Mucosa of descending colon (tissue), 3 donors: ENCODE measurements at places on chromosomes 6 and 20.

GRCh38 chr6:53959717-53960116 is 151.5 kb upstream of the MLIP start:
- no peak for DNase-seq

DNA sequence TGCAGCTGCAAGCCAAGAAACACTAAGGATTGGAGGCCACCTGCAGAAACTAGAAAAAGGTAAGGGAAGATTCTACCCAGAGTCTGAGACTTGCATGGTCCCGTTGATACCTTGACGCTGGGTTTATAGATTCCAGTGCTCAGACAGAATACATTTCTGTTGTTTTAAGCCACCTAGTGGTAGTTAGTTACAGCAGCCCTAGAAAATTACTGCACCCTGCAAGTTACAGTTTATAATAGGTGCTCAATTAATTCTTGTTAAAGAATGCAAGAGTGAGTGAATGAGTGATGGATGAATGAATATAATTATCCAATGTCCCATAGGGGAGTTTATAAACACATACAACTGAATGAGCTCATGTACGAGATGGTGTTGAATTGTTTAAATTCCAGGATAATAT is 453.1 kb upstream of the SLC35B3 start:
- no peak for DNase-seq

DNA sequence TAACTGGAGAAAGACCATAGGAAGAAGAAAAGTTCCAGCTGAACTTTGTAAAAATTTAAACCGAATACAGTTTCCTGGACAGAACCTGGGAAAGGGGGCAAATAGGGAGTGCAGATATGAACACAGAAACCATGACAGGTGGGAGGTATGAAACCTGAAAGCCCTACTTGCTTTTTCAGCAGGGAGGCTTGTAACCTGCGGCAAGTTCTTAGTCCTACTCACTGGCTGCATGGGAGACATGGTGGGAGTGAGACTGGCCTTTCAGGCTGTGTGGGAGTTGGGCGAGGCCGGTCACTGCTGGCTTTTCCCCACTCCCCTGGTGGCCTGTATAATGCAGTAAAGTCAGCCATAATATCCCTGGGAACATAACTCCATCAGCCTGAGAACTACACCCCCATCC is 54.2 kb downstream of the ROS1 start:
- no peak for DNase-seq

DNA sequence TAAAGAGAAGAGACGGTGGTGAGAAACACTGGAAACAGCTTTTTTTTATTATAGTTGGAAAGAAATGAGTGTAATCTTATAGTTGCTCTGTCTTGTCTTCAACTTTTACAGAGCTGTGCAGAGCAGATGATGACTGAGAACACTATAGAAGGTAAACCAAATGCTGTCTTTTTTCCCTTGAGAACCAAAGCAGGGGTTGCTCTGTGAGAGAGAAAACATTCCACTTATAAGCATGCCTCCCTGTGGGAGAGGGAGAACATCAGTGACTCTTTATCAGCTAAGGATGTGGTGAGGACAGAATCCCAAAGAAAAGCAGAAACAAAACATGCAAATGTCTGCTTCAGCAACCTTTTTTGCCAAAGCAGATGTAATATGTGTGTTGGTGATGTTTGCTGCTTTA is 179.3 kb upstream of the HDDC2 start:
- DNase-seq, result no peak

GRCh38 chr6:45566882-45567281 is 189.1 kb upstream of the SUPT3H start:
- DNase-seq, result no peak

- no peak for DNase-seq
Observed at GRCh38 chr20:62480318-62480717, 4.5 kb upstream of the GATA5 start.

GRCh38 chr6:87092435-87092834 is 2.5 kb downstream of the CGA start:
- no peak for DNase-seq

DNA sequence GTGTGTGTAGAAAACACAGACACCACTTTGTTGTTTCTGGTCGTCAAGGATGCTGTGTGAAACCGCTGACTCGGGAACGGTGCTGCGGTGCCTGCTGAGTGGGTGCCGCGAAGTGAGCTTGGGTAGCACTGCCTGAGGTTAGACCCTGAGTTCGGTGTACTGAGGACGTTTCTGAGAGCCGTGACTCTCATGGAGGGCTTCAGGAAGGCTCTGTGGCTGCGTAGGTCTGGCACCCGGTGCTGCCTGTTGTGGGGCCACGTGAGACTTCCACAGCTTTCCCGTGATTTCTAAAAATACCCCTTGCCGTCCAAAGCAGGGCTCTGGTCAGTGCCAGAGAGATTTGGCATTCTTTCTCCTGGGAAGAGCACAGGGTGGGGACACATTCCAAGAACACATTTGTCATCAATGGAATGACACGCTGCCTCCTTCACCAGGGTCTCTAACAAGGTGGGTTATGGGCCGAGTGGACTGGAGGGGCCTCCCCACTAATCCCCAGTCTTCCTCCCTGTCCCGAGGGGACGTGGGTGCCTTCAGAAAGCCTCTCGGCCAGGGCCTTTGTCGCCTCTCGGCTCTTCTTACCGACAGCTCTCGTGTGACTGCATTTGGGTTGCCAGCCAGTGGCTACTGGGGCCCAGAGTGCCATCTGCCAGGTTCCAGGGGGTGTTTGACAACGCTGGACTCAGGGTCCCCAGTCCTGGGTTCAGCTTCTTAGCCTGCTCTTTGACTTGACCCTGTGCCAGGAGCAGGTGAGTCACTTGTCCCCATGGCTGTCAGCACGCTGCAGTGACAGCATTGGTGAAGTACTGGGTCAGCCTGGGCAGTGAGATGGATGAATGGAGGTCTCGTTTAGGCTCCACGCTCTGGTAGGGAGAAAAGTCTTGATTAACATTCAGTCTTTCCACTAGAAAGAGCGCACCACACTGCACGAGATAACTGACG is 62.2 kb downstream of the SYNJ2 start:
- peak; percentile 44 for DNase-seq

DNA sequence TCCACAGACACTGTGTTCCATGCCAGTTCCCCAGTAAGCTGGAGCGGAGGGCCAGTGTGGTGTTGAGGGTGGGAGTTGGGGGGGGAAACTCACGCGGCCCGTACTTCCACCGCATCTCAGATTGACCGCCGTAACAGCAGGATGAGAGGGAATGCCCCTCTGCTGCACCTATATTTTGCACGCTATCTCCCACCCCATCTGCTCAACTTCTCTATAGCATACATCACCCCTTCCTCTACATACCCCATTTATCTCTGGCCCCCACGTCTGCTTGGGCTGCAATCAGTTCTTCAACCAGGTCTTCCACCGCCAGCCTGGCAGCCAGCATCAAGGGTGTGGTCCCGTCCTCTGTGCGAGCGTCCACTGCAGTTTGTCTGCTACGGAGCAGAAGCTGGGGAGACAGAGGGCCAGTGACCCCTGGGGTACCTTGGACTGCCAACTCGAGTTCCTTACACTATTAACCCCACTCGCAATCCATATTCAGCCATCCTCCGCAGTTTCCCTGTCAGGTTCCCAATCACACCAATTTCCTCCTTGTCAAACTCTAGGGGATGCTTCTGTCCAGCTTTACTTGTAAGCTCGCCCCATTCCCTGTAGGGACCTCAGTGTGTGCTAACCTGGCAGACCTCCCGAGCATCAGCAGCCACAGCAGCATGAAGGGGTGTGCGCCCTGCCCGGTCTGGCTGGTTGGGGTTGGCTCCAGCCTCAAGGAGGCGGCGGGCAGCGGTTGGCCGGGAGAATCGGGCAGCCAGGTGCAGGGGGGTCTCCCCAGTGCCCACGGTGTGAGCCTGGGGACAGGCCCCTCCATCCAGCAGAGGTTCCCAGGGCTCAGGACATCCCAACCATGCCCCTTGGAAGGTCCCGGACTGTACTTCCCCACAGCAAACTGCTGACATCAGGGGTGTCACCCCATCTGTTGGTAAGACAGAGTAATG is 4.5 kb upstream of the GPSM3 start:
- peak; percentile 67 for DNase-seq

DNA sequence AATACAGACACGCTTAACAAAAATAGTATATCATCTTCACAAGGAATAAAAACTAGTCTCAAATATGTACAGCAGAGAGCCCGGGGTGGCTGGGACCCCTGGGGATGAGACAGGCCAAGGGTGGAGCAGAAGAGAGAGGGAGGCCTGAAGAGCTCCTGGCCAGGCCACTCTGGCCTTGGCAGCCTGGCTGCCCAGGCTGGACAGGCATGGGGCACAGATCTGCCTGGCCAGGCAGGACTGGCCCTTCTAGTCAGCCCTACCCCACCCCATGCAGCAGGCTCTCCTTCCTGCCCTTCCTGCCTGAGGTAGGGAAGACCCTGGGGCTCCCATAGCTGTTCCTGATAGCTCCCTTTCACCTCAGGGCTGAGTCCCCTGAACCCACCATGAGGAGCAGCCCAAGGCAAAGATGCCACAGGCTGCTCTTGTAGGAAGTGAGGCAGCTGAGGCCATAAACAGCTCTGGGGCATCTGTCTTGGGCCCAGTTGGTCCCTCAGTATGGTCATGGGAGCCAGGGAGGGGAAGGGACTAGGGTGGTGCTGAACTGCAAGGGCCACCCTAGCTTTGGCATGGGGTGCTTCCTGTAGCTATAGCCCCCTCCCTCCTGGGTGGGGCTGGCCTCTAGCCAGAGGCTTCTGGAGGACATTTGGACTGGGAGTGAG is 27.1 kb downstream of the COX4I2 start:
- peak; percentile 67 for DNase-seq

DNA sequence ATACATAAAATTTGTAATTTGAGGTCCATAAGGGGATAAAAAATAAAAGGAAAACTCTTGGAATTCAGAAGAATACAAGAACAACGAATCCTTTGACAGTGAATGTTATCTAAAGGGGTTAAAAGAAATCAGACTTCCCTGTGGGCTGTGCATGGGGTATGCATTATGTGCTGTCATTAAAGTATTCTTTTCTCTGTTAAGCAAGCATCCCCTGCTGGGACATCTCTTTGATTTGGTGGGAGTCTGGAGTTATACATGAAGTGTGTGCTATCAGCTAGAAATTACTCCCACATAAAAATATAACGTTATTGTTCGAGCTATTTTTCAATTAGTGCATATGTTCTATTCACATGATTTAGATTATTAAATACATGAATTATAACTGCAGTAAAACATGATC is 195.2 kb downstream of the CENPW start:
- no peak for DNase-seq

- no peak for DNase-seq
Observed at GRCh38 chr6:99185525-99185924, 163.9 kb downstream of the FAXC start.

- DNase-seq, result no peak
Observed at GRCh38 chr6:155001482-155001881, 6.4 kb downstream of the TIAM2 start.

GRCh38 chr6:21845439-21846140 is 252.0 kb downstream of the SOX4 start:
- DNase-seq, result no peak

- DNase-seq, result no peak
Observed at GRCh38 chr6:29679962-29680361, 990 bp downstream of the ZFP57 start.

DNA sequence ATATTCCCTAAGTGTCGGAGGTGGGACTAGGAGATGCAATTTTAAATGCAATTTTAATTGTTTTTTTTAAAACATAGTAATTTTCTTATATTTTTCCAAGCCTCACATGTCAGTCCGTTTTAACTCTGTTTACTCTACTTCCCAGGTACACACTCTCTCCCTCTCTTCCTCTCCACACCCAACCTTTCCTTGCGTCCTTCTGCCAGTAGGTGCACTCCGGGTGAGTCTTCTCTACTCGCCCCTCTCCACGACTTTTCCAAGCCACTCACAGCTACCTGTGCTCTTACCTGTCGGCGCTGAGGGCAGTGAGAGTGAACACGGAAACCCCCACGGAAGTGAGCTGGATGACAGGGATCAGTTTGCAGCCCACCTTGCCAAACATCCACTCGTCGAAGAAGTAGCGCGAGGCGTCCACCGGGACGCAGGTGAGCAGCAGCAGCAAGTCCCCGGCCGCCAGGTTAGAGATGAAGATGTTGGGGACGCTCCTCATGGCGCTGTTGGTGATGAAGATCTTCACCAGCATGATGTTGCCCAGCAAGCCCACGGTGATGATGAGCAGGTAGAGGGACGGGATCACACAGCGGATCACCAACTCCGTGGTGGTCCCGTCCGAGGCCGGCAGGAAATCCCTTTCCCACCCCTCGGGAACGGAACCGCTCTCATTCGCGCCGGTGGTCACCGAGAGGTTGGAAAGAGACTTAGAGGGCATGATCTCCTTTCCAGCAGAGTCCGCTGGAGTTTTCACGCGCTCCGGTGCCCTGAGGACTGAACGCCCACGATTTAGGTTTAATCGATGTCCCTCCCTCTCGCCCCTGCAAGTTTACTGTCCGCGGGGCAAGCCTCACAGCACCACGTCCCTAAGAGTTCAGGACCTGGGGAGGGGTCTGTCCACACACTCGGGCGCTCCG is 44.5 kb upstream of the GJE1 start:
- DNase-seq, result no peak

- no peak for DNase-seq
Observed at GRCh38 chr6:21961226-21961625, 335.6 kb downstream of the PRL start.

GRCh38 chr20:31677553-31678260 is 40.0 kb downstream of the COX4I2 start:
- DNase-seq, result no peak

- no peak for DNase-seq
Observed at GRCh38 chr6:41284726-41285125, 1.8 kb downstream of the TREM1 start.

DNA sequence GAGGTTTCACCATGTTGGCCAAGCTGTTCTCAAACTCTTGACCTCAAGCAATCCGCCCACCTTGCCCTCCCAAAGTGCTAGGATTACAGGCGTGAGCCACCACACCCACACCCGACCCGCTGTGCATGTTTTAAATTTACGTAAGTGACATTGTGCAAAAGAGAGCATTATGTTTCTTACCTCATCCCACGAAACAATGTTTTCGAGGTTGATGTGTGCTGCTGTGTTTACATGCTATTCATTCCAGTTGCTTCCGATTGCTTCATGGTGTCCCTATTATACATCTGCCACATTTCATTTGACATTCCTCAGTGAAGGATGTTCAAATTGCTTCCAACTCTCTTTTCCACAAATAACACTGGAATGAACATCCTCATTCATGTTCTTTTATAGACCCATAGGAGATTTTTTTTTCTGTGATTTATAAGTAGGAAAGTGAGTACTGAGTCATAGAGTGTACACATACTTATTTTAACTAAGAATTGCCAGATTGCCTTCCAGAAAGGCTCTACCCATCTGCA is 403.9 kb upstream of the JARID2 start:
- DNase-seq, result no peak

DNA sequence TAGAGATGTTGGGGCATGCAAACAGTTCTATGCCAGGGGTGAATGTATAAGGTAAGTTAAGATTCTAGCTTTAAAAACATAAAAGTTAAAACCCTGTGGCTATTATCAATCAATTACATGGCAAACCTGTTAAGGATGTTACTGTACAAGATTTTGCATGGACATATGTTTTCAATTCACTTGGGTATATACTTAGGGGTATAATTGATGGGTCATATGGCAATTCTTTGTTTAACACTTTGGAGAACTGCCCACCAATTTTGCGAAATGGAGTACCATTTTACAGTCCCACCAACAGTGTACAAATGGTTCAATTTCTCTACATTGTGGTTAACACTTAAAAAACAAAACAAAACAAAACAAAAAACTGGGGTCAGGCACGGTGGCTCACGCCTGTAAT is 9.4 kb upstream of the NCOA3 start:
- no peak for DNase-seq

- DNase-seq, result no peak
Observed at GRCh38 chr6:146650799-146651481, 52.2 kb downstream of the ADGB start.

- no peak for DNase-seq
Observed at GRCh38 chr6:152423216-152424103, 213.7 kb downstream of the SYNE1 start.

GRCh38 chr6:28090917-28091586 is 10.7 kb downstream of the ZNF165 start:
- no peak for DNase-seq
